Left hindlimb (tissue), 1 donor: ENCODE measurements at places on chromosomes 3 and 15.

- DNase-seq = peak; percentile 47
Observed at GRCh38 chr3:26307787-26308186, 314.8 kb upstream of the LRRC3B start.

DNA sequence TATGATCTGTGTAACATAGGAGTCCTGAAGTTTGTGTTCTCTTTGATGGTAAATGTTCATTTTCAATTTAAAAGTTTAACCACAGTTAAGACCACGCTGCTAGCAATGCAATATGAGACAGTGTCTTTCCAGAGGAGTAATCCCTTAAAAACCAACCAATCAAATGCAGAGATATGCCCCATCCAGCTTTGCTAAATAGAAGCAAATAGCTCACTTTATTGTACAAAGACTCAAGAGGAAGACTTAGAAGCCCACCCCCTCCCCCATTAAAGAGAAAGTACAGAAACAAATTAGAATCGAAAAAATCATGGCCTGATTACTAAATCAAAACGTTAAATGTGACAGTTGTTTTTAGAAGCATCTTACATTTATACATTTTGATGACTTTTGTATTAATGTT lies 2.1 kb upstream of the ANP32A start:
- DNase-seq = no peak

DNA sequence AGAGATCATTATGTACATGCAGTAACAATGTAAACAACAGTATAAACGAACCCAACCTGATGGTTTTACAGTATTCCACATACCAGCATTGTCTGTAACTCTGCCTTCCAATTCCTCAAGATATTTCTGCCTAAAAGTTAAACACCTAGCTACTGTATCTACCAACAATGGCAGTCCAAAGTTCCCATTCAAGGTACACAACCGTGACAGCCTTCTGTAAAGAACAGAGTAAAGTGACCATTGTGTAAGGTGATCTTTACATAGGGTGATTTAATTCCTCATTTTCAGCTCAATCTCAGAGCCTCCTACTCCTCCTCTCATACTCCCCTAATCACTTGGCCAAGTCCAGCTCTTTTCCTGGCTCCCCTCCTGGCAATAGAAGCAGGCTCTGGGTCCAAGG lies 10.4 kb downstream of the SECISBP2L start:
- no peak for DNase-seq

GRCh38 chr3:71785532-71786216 lies 726 bp upstream of the PROK2 start:
- DNase-seq = peak; percentile 54

DNA sequence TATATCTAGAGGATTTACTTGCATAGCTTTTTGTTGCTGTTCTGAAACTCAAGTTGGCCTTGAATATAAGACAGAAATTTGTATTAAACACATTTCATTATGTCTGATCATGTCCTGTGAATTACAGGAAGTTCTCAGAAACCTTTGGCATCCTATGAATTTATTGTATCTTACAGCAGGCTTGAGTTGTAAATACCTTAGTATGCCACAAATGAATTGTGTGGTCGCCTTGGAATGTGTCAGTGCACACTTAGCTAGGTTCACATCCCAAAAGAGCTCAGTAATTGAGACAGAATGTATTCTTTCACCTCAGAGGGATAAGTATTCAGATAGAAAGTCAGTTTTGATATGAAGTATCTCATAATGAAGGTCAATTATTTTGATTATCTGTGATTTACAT lies 83.4 kb downstream of the NEK11 start:
- DNase-seq = no peak

DNA sequence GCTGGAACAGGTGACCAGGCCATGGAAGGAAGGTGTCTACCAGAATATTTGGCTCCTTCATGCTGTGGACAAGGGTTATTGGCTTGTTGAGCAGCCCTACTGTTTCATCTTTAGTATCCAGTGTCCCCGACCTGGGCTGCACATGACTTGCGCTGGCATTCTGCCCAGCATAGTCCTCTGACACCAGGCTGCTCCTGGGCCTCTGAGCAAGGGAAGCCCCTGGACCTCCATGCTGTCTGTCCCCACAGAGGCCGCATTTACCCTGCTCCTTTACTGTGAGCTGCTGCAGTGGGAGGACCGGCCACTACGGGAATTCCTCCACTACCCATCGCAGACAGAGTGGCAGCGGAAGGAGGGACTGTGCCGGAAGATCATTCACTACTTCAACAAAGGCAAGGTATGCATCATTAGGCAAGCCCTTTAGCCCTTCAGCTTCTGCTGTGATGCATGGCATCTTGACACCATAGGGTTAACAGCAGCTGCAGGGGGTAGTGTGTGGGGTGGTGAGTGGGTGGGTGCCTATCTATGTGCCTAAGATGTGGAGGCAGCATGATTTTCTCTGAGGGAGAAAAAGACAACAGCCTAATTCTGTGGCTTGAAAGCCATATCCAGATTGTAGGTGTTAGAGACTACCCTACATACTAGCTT lies 44.0 kb upstream of the MANF start:
- DNase-seq = no peak

GRCh38 chr3:20657560-20657959 lies 471.6 kb upstream of the SGO1 start:
- DNase-seq = no peak

DNA sequence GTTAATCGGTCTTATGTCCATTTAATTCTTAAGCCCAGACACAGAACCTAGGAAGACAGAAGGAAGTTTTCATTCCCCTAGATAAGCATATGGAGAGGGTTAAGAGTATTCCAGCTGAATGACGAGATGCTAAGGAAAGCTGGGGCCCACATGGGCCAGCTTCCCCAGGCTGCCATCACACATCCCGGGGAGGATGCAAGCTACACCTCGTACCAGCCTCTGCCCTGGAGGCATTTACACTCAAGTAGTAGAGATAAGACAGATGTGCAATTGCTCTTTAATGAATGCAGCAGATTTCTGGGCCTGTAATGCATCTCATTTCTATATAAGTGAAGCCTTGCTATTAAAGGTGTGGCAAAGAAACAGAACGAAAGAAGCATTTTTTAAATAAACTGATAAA lies 144.5 kb downstream of the MEX3B start:
- no peak for DNase-seq

- peak; percentile 89 for DNase-seq
Observed at GRCh38 chr15:43514241-43515057, 3.0 kb upstream of the MAP1A start.

DNA sequence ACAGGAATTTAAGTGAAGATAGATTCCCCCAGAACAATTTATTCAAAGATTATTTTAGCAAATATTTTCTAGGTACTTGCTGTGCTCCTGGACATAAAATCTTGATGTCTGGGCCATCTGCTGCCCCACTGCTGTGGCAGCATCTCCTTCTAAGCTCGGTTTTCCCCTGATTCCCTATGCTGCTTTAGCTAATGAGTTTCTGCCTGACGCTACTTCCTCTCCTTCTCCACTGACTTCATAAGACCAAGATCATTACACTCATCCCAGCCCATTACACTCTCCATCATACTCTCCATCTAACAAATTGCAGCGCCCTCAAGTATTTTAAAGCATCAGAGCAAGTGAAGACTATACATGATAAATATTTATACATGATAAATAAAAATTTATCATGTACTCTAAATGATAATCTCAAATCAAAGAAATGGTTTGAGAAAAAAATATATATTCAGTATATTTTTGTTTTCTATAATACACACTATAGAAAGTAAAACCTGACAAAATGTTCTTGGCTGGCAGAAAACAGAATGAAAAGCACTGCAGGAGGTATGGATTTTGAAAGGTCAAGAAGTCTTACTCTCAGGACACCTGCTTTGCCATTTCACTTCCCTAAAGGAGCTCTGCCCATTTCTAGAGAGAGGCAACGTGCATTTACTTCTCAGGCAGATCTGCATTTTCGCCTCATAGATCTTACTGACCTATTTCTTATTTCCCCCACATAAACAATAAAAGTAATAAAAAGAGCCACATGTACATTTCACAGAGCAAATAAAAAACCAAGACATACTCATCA lies 232.0 kb downstream of the KCNMB2 start:
- no peak for DNase-seq

DNA sequence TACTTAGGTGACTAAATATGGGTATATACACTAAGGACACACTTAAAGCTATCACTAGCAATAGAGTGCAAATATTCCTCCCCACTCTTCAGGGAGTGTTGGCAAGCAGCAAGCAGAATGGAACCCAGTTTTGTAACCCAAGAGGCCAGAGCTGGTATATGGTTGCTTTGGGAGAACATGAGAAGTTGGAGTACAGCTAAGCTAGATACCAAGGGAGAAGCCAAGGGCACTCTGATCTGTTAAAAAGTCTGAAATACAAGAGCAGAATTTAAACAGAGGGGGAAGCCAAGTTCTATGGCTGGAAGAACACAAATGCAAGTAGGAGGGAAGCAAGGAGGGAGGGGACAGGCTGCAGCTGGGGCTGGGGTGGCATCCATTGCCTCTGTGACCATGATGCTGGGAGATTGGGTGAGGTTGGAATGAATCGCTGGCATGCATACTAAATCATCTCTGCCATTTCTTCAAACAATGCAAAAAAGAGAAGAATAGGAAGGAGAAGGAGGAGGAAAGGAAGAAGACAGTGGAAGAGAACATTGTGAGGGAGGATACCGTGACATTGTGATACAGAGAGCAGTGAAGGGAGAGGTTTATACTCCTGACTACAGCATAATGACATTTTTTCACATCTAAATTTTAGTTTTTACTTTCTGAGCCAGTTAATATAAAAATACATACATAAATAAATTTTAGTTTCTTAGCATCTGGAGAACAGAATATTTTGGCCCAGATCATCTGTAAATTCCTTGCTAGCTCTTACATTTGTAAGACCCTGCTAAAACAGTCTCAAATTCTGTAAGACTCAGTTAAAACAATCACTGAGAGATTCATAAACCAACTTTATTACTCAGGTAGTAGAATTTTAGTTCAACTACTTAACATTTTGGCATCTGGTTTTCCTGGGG lies 9.0 kb upstream of the ANXA2 start:
- DNase-seq = no peak

- no peak for DNase-seq
Observed at GRCh38 chr3:138032567-138032966, 22.6 kb downstream of the CLDN18 start.

GRCh38 chr15:33328106-33328505 lies 17.3 kb downstream of the RYR3 start:
- DNase-seq = no peak
